Smooth muscle cell of trachea (primary cell): ENCODE measurements at places on chromosomes 4 and X. TPM values are rescaled to one million over a fixed set of nuclear protein-coding genes. Genes with fewer than 3 reads are reported as not detected.

SLC6A8 gene
- total RNA-seq: 8.9 and 14.9 TPM in 2 replicates

ANOS1 gene
- total RNA-seq: not detected in 2 replicates

ARL13A gene
- not detected in 2 replicates for total RNA-seq

SMIM14 gene
- 34.9 and 47.4 TPM in 2 replicates for total RNA-seq

TMEM187 gene
- 6.8 and 10.9 TPM in 2 replicates for total RNA-seq

COL4A6 gene
- 0.83 and 1.5 TPM in 2 replicates for total RNA-seq

SHISA3 gene
- 0.17 and 0.73 TPM in 2 replicates for total RNA-seq

FREM3 gene
- not detected in 2 replicates for total RNA-seq

CCNA2 gene
- total RNA-seq: 4.1 and 71.1 TPM in 2 replicates

SMIM43 gene
- 3.9 and 6.6 TPM in 2 replicates for total RNA-seq

PCDH11X gene
- not detected in 2 replicates for total RNA-seq

RPA4 gene
- 0.66 and 2.2 TPM in 2 replicates for total RNA-seq

SAGE1 gene
- not detected in 2 replicates for total RNA-seq

DGKK gene
- not detected in 2 replicates for total RNA-seq

FAM47E gene
- total RNA-seq: under 0.01 and 1.3 TPM in 2 replicates

CENPVL1 gene
- total RNA-seq: not detected in 2 replicates

MAOA gene
- total RNA-seq: 15.0 and 16.7 TPM in 2 replicates

NEUROG2 gene
- total RNA-seq: not detected in 2 replicates

IL3RA gene
- total RNA-seq: not detected in 2 replicates

RBM46 gene
- 0.15 and 0.17 TPM in 2 replicates for total RNA-seq

SYN1 gene
- 0.29 and 0.33 TPM in 2 replicates for total RNA-seq

SHROOM3 gene
- 19.2 and 27.5 TPM in 2 replicates for total RNA-seq

CYSLTR1 gene
- total RNA-seq: 0.29 and 0.33 TPM in 2 replicates

RENBP gene
- 1.3 and 1.5 TPM in 2 replicates for total RNA-seq

RHOXF1 gene
- total RNA-seq: not detected in 2 replicates

CLIC2 gene
- 29.4 and 29.8 TPM in 2 replicates for total RNA-seq

FAM9B gene
- total RNA-seq: not detected in 2 replicates

TMEM31 gene
- total RNA-seq: 0.17 TPM in 1 of 2 replicates, not detected in the other

SLC9B2 gene
- 14.1 and 15.2 TPM in 2 replicates for total RNA-seq

GPR119 gene
- not detected in 2 replicates for total RNA-seq

DRD5 gene
- not detected in 2 replicates for total RNA-seq

FRMD7 gene
- under 0.01 TPM in 1 of 2 replicates, not detected in the other for total RNA-seq

TEX13B gene
- total RNA-seq: not detected in 2 replicates

AMOT gene
- 21.0 and 21.1 TPM in 2 replicates for total RNA-seq

TCEAL5 gene
- not detected in 2 replicates for total RNA-seq

NALF2 gene
- not detected in 2 replicates for total RNA-seq

AADAT gene
- total RNA-seq: 3.9 and 5.0 TPM in 2 replicates
